CD4-positive, alpha-beta T cell treated with Interleukin-1 beta for 1 hour (primary cell): ENCODE measurements at places on chromosomes 1 and 21.

DNA sequence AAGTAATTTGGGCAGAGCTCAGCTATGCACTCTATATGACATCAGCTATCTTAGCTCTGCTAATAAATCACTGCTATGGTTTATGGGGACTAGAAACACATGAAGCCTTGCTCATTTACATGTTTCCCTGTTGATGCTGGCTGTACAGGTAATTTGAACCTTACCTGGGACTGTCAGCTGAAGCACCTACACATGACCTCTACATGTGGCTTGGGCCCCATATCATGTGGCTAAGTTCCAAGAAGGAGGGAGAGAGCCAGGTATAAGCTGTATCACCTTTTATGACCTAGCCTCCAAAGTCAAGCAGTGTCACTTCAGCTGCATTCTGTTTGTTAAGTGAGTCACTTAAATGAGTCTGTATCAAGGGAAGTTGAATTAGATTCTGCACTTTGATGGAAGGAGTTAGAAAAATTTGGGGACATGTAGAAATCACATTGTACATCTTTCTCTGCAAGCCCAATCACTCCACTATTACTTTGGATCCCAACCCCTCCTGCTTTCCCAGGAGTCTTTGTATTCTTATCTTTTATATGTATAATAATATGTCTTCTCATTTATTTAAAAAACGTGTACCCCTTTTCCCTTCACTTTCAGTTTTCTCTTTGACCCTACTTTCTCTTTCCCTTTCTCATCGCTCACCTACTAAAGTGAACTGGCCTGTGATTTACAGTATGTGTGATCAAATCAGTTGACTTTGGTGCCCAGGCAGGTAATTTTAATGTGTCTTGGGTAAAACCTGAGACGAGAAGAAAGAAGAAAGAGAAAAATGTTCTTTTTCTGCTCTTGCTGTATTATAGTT lies 53.4 kb upstream of the PRKACB start:
- DNase-seq = peak; percentile 48

- DNase-seq = no peak
Measured at GRCh38 chr21:38753114-38753513, 52.6 kb upstream of the ETS2 start.

GRCh38 chr1:217004776-217005436 lies 281.7 kb upstream of the ESRRG start:
- no peak for DNase-seq

GRCh38 chr1:39573736-39574624 lies 2.6 kb downstream of the PABPC4 start:
- DNase-seq = no peak

GRCh38 chr1:194078765-194079164 lies 892.4 kb upstream of the B3GALT2 start:
- DNase-seq = no peak

GRCh38 chr1:28436211-28436769 lies 66.8 kb downstream of the PHACTR4 start:
- DNase-seq = no peak

DNA sequence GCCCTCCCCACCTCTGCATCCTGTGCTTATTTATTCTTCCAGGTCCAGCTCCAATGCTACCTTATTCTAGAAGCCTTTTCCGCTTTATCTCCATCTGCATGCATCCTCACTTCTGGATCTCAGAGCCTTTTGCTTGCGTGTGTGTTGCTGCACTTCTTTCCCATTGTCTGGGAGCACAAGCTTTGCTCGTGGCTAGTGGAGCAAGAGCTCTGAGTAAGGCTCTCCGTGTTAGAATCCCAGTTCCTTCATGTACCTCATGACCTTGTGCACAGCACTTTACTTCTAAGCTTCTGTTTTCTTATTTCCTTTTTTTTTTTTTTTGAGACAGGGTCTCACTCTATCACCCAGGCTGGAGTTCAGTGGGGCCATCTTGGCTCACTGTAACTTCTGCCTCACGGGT lies 140.0 kb upstream of the POU3F1 start:
- DNase-seq = no peak

GRCh38 chr21:27480841-27481261 lies 514.0 kb upstream of the ADAMTS5 start:
- no peak for DNase-seq

GRCh38 chr1:205922806-205923205 lies 20.4 kb downstream of the SLC26A9 start:
- DNase-seq = no peak

- DNase-seq = no peak
Measured at GRCh38 chr1:15321601-15322000, 74.6 kb downstream of the FHAD1 start.

GRCh38 chr1:197073978-197074377 lies 6.9 kb upstream of the F13B start:
- DNase-seq = no peak

- no peak for DNase-seq
Measured at GRCh38 chr1:78176448-78176847, 130.7 kb downstream of the GIPC2 start.

DNA sequence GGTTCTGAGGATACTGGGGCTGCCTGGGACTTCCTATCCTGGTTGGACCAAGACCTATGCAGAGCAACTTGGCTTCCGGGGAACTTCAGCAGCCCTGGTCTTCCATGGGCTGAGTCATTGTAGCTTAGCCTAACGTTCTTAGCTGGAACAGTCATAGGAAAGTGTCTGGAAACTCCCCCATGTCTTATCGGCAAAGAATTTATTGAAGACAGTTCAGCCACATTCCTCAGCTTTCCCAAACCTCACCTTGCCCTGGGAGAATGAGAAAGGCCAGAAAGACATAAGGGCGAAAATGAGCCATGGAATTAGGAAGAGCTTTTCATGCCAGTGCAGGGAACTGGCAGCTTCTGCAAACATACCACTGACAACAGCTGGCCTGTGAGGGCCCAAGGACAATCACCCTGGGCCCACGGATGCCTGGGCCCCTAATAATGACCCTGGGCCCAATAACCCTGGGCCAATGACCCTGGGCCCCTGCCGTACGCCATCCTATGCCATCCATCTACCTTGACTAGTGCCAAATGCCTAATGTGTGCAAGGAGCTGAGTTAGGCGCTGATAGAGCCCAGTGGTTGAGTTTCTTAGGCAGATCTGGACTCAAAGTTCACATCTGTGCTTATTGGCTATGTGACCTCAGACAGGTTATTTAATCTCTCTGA lies 114.4 kb upstream of the GADD45A start:
- DNase-seq = no peak

DNA sequence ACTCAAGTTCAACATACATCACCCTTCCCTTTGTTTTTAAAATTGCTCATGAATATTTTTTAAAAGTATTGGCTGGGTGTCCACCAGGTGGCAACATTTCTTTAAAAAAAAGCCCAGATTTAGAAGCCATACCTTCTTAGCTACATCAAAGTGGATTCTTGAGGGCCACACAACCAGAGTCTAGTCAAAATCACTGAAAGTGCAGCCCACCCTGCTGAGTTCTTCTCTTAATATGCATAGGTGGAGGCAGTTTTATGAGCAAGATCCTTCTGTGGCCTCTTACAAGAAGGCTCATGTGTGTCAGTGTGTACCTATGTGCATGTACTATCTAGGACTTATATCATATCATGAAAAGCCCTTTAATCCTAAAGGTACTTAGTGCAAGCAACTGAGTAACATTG lies 16.9 kb upstream of the GNG12 start:
- no peak for DNase-seq

- DNase-seq = no peak
Measured at GRCh38 chr1:212618466-212619210, 10.1 kb downstream of the ATF3 start.

DNA sequence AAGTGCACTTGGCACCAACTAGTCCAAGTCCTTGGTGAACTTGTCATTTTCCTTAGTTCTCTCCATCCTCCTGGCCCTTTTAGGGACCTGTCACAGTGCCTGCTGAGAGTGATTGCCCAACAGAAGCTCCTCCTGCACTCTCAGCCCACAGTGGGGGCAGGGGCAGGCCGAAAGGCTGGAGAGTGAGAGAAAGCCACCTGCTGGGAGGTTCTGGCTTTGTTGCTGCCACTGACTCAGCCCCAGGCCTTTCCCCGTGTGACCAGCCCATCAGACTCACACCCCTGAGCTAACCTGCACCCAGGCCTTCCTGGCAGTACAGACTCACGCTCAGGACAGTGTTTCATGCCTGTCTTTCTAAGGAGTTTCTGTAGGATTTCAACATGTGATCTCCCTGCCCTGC lies 17.1 kb upstream of the PROK1 start:
- DNase-seq = no peak

DNA sequence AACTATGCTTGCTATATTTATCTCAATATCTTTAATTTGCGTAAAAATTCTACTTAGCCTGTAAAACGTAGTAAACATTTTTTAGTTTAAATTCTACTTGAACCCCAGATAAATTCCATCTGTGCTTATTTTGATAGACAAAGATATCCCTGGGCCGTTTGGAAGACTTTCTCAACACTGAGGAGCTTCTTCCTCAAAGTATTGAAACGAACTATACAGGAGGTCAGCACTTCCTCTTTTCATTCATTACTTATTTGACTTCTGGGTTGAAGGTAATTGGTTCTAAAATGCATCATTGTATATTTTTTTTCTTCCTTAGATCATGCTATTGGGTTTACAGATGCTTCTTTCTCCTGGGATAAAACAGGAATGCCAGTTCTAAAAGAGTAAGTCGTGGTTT lies 74.7 kb downstream of the HSPA13 start:
- no peak for DNase-seq

- no peak for DNase-seq
Measured at GRCh38 chr1:203839081-203839480, 22.3 kb upstream of the SNRPE start.

DNA sequence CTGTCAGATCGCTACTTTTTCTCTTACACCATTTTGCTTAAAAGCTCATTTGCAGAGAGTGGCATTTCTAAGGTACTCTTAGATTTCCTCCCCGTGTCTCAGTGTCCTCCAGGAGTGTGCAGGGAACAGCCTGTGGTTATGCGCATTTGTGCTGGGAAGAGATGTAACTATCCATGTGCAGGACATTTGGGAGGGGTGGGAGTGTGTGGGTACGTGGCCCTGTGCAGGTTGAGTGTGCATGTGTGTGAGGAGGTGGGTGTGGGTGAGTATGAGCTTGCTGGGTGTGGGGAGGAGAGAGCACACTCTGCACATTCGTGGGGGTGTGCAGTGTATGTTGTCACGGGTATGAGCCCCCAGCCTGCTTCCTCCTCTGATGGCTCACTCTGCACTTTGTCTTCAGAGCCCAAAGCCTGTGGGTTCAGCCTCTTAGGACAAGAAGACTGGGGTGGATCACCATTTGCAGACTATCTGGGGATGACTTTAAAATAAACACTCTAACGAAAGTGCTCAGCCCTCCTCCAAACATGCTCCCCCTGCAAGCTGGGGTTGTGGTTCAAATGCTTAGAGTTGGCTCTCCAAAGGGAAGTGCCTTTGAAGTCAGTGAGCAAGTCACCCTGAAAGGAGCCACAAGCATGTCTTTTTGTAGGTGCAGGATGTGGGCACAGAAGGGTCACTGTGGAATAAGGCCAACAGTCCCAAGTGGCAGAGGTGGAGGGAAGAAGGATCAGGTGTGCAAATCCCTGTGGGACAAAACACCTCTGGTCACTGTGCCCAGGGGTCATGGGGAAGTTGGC lies 295.4 kb downstream of the RRAGC start:
- no peak for DNase-seq

- no peak for DNase-seq
Measured at GRCh38 chr1:43731867-43732531, 24.7 kb downstream of the ST3GAL3 start.

DNA sequence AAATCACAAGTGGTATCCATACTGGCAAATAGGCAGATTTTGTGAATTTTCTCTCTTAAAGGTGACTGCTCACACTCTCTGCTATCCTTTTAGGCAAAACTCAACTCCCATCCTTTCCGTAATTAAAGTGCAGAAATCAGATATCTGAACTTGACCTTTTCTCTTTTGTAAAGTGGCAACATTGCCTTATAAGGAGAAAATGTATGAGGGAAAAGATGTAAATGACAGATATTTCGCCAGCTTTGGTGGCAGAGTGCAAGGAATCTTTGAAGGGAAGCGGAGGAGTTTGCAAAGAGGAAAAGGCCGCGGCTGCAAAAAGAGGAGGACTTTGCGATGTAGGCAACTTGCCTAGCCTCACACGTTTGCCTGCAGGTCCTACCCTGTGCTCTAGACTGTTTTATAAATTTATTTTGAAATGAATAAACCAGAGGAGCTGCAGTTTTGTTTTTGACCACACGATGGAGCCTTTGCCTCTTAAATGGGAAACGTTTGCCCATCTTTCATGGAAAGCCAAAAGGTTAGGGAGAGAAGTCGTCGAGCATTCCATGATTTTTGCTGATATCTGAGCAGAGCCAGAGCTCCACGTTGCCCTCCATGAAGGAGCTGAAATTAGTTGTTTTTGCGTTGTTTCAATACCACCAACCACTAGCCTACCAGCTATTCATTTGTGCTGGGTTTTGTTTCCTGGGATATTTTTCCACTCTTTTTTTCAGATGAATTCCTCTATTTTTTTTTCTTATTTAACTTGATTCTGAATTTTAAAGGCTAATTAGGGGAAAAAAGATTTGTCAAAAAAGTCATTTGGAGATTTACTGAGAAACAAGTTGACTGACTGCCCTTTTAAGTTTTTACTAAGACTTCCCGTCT lies 242.3 kb downstream of the LMX1A start:
- no peak for DNase-seq

GRCh38 chr1:224435318-224435763 lies 744 bp upstream of the WDR26 start:
- DNase-seq = no peak

DNA sequence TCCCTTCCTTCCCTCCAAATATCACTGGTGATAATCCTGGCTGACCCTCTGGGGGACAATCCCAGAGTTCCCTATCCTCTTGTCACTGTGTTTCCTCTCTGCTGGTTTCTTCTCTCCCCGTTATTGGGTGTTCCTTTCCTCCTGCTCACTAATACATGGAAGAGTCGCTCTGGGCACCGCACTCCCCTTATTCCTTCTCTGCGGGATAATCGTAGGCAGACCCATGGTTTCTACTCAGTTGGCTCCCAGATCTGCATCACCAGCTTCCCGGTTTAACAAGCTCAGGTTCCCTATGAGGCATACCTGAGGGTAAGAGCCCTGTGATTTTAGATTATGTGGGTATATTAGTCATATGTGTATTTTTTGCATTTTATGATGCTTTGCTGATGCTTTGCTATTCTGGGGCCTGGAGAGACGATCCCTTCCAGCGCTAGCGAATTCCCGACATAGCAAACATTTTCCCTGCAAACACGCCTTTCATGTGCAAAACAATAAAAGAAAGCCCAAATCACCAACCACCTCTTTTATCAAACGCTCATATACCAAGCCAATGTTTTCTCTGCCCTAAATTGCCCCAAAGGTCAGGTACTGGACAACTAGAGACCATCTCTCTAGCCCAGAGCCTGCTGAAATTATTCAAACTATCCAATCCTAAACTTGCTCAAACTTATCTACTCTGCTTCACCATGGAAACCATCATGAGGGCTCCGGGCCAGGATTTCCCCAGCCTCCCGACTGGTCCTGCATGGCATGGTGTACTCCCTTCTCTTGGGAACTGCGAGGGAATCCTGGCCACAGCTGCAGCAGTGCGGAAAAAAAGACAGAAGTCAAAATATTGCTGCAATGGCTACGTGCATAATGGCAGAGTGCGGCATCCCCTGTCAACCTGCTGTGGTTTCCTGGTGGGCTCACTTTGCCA lies 84.2 kb downstream of the PCP4 start:
- no peak for DNase-seq
